NCI-H226 (cell line): ENCODE measurements at places on chromosomes 11 and 22.

GRCh38 chr11:133509924-133510697, 22.2 kb downstream of the OPCML start:
- DNase-seq: no peak

GRCh38 chr11:26778000-26778757, 56.3 kb upstream of the SLC5A12 start:
- DNase-seq: no peak

DNA sequence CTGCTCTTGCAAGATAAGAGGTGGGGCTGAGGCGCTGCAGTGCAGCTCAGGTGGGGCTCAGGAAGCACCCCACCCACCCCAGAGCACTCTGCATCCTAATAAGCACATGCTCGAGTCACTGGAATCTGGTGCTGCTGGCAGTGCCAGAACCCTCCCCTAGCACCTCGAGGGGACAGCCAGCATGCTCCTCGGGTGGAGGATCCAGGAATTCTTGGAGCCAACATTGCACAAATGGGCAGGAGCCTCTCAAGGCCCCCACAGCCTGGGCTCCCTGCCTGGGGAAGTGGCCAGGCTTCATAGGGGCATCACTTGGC, 27.5 kb upstream of the CABP7 start:
- DNase-seq: no peak

GRCh38 chr11:83608571-83608970, 322.4 kb upstream of the CCDC90B start:
- no peak for DNase-seq

- DNase-seq: peak; percentile 79
These were observed 5.9 kb upstream of the PHF21A start for GRCh38 chr11:46127150-46127638.

- DNase-seq: no peak
These were observed 705 bp downstream of the PTPRJ start for GRCh38 chr11:47980907-47981621.

GRCh38 chr22:17113600-17113999, 7.6 kb downstream of the TMEM121B start:
- no peak for DNase-seq

- DNase-seq: no peak
These were observed 100.6 kb upstream of the HSD17B12 start for GRCh38 chr11:43579919-43580276.

- DNase-seq: no peak
These were observed 8.4 kb downstream of the CYB5R2 start for GRCh38 chr11:7664867-7665266.

DNA sequence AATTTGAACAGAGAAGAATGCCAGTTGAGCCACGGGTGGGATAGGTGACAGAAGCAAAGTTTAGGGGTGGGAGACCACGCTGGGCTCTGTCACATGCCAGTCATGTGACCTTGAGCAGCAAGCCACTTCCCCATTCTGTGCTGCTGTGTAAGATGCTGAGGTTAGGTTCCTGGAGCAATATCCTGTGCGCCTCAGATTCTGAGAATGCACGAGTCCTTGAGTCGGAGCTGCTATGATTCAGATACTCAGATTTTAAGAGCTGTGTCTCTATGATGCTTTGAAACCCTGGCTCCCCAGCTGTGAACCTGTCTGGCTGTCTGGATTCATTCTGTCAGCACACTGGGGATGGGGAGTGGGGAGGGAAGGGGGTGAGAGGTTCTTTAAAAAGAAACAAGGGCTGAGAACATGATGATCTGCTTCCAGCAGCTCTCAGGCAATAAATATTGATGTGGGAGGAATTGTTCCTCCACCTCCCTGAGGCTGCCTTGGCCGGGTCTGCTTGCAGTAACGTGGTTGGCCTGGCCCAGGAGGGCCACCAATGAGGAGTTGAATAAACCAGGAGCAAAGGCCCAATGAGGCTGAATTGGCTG, 24.0 kb downstream of the SLCO2B1 start:
- peak; percentile 46 for DNase-seq

GRCh38 chr11:118868659-118869058, 15.0 kb upstream of the CXCR5 start:
- DNase-seq: no peak

DNA sequence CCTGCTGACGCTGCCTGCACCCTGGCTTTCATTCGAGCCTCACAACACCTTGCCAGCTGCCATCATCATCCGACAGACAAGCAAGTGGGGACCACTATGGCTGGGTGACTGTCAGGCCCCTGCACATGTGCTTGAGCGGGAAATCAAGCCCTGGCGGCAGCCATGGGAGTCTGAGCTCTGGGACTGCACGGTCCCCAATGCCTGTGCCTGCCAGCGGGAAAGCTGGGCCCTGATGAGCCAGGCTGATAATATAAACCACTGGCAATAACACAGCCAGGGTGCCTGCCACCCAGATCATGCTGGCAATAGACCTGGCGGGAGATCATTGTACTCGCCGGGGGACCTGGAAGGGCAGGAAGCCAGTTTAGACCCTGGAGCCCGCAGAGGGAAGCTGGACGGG, 2.5 kb downstream of the FGF3 start:
- no peak for DNase-seq

GRCh38 chr11:70570693-70571395, 172.5 kb downstream of the CTTN start:
- no peak for DNase-seq
